ENCODE measurements at places on chromosomes 11 and 22.
A peak's percentile ranks its signal among the peaks of the same experiment; 100 is the strongest.

DNA sequence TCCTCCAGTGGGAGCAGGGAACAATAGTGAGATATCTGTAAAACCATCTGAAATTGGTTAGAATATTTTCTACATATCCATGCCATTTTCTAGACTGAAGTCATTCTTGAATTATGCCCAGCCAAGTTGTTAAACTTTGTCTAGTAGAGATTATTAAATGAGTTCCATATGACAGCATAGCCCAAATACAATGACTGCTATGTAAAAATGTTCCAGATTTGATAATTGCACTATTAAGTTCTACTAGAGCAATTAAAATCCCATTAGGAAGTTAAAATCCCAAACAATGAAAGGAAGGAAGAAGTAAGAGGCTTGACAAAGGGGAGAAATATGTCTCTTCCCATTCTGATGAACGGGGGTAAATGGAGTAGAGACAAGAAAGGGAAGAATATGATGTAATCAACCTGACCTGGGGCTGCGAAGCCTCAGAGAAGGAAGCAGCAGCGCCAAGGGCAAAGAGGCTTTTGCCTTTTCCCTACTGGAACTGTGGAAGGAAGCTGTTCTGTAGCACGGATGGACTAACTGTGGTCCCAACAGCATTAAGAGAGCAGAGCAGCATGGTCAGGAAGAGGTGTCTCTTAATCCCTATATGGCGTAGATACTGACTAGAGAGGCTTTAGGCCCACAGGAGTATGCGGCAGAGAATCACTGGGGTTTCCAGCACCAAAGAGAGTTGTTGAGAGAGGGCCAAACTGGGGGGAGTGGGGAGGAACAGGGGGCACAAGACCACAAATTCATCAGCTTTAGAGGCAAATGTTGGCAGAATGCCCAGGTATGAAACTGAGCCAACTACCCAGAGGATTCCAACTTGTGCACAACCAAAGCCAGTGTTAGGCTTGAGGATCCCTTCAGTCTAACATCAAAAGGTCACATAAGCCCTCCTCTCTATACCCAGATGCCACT is 26.7 kb downstream of the RRP8 start:
- peak; percentile 10 for DNase-seq

DNA sequence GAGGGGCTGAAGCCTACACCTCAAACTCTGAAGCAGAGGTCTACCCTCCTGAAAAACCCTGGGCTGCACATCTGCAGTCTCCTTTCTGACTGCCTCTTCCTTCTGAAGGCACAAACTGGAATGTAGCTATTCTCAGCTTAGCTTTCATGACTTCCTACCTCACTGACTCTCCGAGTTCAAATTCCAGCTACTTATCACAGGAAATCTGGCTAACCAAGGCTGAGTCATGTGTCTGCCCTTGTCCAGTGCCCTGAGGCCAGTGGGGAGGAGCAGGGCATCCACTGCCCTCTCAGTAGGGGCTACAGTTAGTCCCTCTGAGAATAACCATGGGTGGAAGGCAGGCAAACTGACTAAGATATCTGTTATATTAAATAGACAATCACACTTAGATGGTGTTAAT is 29.2 kb downstream of the PDGFD start:
- DNase-seq, result no peak

GRCh38 chr11:72594493-72595291 is 79.5 kb downstream of the PDE2A start:
- no peak for DNase-seq

DNA sequence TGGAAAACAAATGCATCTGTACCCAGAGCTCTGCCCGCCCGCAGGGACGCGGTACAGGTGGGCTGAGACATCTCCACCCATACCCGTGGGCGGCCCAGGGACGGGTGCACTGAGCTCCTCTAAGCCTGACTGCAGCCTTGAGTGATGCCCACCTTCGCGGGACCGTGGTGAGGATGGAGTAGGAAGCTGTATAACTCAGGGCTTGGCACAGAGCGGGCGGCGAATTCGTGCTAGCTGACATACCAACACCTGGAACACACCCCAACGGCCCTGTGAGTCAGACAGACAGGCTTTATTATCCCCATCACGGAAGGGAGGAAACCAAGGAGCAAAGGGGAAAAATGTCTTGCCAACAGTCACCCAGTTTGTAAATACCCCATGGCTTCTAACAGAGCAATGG is 61.9 kb downstream of the SMCO4 start:
- no peak for DNase-seq

DNA sequence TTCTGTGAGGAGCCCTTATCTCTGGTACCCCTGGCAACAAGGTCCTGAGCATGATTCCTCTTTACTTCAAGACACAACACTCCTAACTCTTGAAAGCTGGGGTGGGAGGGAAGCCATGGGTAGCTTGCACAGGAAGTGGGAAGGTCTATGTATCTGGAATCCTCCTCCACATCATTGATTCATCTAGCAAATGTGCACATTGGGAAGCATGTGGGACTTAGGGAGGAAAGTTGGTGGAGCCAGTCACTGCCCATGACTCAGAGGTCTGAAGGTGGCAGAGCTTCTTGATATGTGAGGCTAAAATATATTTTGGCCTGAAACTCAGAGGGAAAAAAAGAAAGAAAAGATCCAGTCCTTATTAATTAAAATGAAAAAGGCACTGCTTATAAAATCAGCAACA is 1000.9 kb downstream of the DLG2 start:
- DNase-seq, result no peak

- DNase-seq, result no peak
Observed at GRCh38 chr22:28034760-28035401, 115.8 kb upstream of the PITPNB start.

DNA sequence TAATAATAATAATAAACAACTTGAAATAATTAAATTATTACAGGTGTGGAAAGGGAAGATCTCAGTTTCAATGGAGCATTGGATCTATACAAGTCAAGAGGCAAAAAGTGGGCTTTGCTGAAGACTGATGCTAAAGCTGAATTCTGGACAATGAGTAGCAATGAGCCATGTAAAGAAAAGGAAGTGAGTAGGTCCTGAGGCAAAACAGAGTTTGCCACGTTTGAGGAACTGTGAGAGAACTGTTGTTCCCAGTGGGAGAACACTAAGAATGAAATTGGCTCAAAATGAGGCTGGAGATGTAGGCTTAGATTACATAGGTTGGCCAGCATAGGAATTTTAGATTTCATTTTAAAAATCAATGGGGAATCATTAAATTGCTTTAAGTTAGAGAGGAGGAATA is 33.9 kb upstream of the TEAD1 start:
- no peak for DNase-seq

GRCh38 chr11:132595246-132595645 is 937.1 kb downstream of the OPCML start:
- no peak for DNase-seq

DNA sequence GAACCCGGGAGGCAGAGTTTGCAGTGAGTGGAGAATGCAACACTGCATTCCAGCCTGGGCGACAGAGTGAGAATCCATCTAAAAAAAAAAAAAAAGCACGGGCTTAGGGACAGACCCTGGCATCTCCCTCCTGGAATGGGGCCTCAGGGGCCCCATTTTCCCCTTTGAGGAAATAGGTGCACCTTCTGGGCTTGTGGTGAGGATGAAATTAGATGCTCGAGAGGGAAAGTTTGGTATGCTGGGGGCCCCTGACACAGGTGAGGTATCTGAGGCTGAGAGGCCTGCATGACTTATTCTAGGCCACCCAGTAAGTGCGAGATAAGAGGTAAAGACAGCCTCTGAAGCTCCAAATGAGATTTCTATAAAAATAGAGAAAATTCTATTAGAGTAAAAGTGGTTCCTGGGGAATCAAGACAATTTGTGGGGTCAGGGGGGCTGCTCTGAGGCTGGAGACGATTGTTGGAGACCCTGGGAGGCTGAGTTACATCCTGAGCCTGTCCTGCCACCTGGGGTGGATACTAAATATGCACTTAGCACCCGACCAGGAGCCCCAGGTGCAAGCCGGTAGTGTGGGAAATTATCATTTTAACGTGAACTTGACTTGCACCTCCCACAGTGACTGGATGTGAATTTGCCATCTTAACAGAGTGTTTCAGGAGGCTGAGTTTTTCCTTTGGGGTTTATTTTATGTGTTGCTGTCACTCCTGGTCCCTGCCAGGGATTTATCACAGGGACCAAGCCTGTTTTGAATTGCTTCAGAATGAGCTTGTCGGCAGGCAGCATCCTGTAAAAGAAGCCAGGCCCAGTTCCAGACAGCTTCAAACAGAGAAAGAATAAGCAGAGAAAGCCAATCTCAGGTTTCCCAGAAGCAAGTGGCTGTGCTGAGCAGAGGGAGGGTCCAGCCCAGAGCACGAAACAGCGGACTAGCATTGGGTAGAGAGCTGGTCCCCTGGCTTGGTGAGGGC is 48.4 kb upstream of the TSKU start:
- DNase-seq, result no peak

GRCh38 chr11:23315286-23315685 is 455.0 kb upstream of the CCDC179 start:
- DNase-seq, result no peak

DNA sequence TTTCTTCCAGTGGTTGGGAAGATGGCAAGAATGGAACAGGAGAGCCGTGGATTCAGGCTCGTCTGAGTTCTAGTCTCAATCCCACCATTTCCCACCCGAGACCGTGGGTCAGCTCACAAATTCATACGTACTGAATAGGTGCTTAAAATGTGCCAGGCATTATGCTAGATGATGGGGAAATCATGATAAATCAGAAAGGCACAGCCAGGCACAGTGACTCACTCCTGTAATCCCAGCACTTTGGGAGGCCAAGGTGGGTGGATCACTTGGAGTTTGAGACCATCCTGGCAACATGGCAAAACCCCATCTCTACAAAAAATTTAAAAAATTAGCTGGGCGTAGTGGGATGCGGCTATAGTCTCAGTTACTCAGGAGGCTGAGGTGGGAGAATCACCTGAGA is 7.1 kb downstream of the TRIOBP start:
- no peak for DNase-seq

DNA sequence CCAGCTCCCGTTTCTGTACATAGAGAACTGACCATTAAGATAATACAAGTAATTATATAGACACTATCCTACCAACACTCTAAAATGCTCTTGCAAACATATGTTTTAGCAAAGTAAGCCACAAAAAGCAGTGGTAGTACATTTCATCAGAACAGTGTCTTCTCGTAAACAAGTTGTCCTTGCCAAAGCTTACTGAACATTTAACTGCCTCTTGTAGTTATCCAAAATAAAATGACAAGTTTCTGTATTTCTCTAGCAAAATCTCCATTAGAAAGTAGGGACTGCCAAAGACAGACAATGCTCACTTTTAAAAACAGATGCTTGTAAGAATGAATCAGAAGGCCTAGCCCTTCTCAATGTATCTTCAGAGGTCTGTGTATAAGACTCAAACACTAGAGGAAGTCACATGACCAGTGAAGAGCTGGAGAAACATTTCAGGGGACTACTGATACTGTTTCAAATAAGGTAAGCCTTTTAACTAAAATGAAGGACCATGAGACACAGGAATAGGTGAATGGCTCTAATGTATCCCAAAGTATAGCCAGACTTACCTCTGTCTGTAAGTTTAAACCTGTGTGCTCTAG is 7.8 kb upstream of the ZC3H12C start:
- no peak for DNase-seq

DNA sequence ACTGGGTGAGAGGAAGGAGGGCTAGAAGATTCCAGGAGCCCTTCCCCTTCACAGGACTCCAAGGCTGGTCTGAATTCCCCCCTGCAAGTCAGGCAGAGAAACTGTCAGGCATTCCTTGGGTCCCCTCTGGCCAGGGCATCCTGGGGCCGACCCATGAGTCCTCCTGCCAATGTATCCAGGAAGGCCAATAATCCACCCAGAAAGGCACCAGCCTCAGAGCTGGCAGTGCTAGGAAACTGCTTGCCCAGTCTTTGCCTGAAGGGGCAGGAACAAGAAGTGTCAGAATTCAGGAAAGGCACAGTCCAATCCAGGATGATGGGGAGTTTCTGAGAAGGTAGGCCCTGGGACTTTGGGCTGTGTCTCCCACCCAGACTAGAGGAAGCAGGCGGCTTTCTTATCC is 41.0 kb downstream of the BUD13 start:
- no peak for DNase-seq

- peak; percentile 84 for DNase-seq
Observed at GRCh38 chr11:34425360-34425759, 13.4 kb upstream of the CAT start.

DNA sequence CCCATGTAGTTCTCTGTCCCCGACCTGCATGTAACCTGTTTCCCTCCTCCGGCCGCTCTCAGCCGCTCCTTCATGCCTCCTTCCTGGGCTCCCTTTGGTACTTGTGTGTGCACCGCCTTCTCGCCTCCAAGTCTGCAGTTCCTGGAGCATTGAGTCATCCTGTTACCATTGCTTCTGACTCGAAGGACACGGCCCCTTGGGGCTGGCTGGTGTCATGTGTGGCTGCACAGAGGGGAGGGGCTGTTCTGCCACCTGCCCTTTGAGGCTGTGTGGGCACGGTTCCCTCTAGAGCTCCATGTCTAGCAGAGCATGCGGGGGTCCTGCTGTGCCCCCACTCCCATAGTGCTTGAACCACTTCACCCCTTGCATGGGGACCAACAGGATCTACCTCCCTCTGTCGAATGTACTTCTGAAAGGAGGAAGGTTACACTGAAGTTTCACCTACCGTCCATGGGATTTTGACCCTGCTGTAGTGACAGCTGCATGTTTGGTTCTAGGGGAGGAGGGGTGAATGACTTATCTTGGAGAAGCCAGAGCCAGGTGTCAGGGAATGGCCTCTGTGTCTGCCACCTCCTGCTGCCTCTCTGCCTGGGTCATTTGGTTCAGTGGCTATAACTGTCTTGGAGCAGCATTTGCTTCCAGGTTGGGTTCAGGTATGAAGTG is 39.6 kb downstream of the BCR start:
- DNase-seq, result peak; percentile 94

GRCh38 chr11:15692739-15693138 is 578.0 kb downstream of the INSC start:
- peak; percentile 2 for DNase-seq

- peak; percentile 10 for DNase-seq
Observed at GRCh38 chr22:25281675-25282345, 62.4 kb downstream of the CRYBB2 start.

DNA sequence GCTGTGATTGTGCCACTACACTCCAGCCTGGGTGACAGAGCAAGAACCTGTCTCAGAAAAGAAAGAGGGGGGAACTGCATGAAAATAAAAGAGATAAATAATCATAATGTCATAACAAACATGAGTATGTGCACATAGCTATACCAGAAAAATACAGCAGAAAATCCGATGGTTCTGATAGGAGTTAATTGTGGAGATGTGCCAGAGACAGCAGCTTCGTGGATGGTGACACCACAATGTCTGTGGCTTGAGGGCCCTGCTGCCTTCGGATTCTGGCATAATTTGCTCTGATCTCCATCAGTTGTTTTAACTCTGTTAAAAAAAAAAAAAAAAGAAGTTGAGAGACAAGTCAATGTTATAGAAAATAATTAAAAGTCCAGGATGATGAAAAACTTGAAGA is 292.2 kb upstream of the MPPED2 start:
- no peak for DNase-seq

GRCh38 chr22:44799077-44799945 is 46.9 kb downstream of the ARHGAP8 start:
- DNase-seq, result no peak

DNA sequence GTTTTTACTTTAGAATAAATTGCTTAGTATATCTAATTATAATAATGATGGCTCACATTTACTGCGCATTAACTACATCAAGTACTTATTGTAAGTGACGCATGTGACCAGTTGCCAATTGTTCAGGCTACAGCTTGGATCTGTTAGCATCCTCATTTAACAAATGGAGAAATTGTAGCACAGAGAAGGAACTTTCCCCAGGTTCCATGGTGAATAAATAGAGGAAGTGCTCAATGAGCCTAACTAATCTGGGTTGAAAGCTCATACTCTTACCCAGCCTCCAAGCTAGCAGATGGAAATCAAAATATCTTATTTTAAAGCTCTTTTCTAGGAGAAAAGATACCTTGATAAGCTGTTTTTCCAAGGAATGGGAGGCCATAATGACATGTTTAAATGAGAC is 19.8 kb downstream of the MMP27 start:
- peak; percentile 26 for DNase-seq
